ENCODE measurements at places on chromosomes 13 and 19.

- no peak for DNase-seq
Measured at GRCh38 chr13:62525652-62526051, 1110.0 kb upstream of the PCDH20 start.

GRCh38 chr13:31096654-31097302, 64.9 kb downstream of the HSPH1 start:
- DNase-seq: no peak

- no peak for DNase-seq
Measured at GRCh38 chr19:5466814-5467291, 11.6 kb downstream of the ZNRF4 start.

DNA sequence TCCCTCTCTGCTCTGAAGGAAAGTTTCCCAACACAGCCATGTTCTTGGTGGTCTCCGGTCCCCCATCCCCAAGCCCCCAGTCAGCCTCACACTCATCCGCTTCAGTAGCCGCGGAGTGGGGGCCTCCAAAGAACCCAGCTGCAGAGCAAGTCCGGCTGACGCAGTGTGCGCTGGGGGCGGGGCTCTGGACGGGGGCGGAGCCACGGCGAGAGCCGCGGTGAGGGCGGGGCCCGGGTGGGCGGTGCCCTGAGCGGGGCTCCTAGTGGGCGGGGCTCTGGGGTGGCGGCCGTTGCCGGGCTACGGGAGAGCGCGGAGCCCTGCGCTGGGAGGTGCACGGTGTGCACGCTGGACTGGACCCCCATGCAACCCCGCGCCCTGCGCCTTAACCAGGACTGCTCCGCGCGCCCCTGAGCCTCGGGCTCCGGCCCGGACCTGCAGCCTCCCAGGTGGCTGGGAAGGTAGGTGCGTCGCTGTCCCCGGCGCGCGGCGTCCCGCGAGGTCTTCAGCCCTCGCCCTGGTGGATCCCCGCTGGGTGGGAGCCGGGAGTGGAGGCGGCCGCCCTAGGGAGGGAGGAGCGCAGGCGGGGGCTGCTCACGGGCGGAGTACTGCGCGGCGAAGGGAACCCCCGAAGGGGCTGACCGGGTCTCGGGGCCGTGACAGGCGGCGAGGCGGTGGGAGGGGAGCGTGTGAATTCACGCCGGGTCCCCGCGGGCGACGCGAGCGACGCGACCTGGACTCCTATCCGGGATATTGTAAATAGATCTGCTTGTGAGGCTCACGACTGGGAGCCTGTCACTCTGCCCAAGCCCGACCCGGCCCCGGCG, 9.1 kb downstream of the TNFRSF19 start:
- peak; percentile 95 for DNase-seq

DNA sequence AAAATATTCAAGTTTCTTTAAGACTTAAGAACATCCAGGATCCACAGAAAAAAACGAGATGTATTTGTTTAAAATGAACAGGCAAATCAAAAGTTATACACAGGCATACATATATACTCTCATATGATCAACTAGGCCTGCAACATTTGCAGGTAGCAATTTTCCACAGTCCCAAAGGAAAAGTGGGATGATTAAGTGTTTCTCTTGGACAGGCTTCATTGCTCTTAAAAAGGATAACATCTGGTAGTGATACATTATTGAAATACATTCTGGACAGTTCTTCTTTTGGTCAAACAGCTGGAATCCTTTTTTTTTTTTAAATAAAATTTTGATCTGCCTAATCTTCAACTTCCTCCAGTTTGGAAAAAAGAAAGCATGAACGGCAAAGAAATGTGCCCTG, 114.8 kb upstream of the TDRD3 start:
- no peak for DNase-seq

- peak; percentile 20 for DNase-seq
Measured at GRCh38 chr19:7978179-7978825, 27.1 kb downstream of the ELAVL1 start.

GRCh38 chr19:39077323-39077722, 6.8 kb upstream of the ACP7 start:
- no peak for DNase-seq

GRCh38 chr19:31271306-31271911, 77.8 kb downstream of the TSHZ3 start:
- DNase-seq: no peak

DNA sequence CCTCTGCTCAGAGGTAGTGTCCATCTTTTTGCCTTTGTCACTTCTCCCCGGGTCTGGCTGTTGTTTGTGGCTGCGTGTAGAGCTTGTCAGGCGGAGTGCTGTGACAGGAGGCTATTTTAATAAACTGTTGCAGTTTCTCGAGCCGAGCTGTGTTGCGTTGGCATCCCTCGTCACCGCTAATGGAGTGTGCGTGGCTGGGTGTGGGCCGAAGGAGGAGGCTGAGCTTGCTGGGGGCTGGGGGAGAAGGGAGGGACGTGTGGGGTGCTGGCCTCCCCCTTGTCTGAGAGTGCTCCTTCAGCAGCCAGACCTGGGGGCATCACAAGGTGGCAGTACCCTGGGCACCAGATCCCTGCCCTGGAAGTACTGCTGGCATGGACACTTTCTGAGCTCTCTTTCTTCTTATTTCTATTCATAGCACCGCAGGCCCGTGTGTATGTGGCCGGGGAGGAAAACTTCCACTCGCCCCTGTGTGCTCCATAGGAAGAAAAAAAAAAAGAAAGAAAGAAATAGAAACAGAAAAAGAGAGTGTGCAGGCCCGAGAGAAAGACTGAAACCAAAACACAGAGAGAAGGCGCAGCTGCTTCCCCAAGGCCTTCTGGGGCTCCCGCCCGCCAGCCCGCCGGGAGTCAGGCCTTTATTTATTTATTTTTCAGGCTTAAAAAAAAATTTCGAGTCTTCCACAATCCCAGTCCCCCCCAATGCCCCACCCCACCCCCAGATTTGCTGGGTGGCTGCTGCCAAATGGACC, 27.0 kb downstream of the NFIX start:
- DNase-seq: peak; percentile 84

- no peak for DNase-seq
Measured at GRCh38 chr19:2249880-2250765, 1.0 kb downstream of the AMH start.

- DNase-seq: no peak
Measured at GRCh38 chr13:84470528-84470927, 588.3 kb upstream of the SLITRK1 start.

- no peak for DNase-seq
Measured at GRCh38 chr13:37479916-37480315, 118.7 kb downstream of the POSTN start.

- no peak for DNase-seq
Measured at GRCh38 chr13:48661107-48661506, 7.4 kb downstream of the CYSLTR2 start.

DNA sequence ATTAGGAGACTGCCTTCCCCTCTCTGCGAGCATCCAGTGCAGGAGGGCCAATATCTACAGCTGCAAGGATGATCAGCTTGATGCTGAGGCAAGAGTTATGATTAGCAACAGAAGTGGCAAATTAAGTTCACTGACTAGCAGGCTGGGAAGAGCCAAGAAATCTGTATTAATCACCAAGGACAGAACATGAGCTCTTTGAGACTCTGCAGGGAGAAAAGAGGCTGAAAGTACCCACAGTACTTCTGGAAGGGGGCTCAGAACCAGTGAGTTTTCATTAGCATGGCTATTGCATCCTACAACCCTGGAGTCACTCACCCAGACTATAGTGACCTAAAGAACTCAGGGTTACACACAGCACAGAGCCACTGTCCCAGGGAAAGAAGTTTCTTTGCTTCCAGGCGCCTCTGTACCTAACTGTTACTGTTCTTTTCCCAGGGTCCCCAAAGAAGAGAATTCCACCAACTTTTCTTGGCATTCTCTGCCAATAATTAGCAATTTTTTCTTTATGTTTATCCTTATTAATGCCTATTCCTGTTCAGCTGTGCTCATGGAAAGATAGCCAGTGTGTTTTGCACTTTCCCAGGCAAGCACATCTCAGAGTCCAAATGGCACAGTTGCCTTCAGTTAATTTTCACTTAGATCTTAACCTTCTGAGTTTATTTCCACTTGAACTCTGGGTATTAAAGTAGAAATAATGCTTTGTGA, 25.8 kb upstream of the MEDAG start:
- peak; percentile 87 for DNase-seq

DNA sequence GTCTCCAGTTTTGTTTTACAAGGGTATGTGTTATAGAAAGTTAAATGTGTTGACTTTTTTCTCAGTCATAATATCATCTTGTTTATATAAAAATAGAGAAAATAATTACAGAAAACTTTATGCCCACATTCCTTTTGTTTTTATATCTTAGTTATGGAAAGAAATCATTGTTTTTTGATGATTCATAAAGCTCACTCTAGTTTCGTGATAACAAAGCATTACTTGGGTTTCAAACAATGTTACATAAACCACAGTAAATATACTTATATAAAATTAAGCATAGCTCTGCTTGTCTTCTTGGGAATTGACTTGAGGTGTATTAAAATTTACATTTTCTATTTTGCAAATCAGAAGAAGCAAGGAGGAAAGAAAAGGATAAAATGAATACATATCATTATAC, 111.8 kb downstream of the SGCG start:
- DNase-seq: peak; percentile 40

DNA sequence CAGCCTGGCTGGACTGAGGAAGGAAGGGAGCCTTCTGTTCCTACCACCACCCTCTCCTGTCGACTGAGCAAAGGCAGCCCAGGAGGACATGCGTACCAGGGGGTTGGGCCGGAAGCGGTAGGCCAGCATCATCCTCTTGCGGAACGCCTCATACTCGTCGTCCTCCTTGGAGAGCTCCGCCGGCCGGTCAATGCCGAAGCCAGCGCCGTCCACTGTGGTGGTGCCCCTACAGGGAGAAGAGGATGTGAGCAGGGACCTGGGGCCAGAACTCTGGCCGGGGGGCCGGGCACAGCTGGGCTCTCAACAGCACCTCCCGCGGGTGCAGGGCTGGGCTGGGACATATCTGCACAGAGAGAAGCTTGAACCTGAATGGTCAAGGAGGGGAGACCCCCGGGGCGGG, 3.8 kb upstream of the TM6SF2 start:
- DNase-seq: no peak

DNA sequence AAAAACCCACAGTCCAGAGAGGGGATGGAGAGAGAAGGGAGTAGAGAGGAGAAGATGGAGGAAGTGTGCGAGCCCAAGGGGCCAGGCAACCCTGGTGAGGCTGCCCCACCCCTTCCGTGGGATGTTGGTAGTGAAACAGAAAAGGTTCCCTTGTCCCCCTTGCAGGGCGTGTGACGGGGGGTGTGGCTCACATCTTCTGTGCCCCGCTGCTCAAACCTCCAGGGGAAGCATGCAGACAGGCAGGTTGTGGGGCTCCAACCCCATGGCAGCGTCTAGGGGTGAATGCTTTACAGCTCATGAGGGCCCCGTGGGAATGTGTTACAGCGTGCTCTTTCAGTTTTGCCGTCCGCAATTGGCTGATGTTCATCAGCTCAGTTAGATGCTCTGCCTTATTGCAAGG, 14.7 kb upstream of the EVI5L start:
- DNase-seq: no peak

- DNase-seq: no peak
Measured at GRCh38 chr13:36369268-36370107, 23.3 kb upstream of the SPART start.

DNA sequence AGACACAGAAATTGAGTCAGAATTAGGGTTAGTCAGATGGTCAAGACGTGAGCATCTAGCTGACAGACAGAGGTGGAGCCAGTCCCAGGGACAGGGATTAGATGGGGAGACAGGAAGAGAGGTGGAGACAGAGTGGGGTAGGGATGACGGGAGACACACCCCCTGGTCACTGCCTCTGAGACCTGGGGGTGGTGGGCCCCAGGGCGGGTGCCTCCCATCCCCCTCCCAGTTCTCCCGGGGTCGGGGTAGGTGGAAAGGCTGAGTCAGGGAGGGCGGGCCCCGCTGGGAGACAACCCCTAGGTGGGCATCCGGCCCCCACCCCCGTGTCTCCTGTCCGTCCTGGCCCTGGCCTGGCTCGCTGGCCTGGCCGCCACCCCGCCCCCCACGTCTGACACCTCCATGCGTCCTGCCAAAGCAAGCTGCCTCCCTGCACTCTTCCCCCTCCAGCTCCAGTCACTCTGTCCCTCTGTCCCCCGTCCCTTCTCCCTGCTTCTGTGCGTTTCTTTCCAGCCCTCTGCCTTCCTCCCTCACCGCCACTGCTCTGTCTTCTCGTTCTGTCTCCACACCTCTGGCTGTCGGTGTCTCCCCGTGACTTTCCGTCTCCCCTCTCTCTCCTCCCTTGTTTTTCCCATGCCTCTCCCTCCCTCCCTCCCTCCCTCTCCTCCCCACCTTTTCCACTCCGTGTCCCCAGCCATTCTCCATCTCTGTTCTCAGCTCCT, 15.1 kb downstream of the CCDC97 start:
- DNase-seq: peak; percentile 92

DNA sequence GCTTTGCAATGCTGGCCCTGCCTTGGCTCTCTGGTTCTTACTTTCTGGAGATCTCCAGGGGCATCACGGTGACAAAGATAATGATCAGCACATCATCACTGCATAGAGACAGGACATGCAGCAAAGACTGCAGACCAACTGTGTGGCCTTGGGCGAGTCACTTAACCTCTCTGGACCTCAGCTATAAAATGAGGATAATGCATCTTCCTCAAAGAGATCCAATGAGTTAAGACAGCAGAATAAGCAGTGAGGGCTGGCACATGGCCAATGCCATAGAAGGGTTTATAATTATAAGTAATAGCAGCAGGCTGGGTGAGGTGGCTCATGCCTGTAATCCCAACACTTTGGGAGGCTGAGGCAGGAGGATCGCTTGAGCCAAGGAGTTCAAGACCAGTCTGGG, 2.4 kb downstream of the MAG start:
- peak; percentile 29 for DNase-seq

- peak; percentile 69 for DNase-seq
Measured at GRCh38 chr13:114035583-114036531, 62.0 kb upstream of the C13orf46 start.

DNA sequence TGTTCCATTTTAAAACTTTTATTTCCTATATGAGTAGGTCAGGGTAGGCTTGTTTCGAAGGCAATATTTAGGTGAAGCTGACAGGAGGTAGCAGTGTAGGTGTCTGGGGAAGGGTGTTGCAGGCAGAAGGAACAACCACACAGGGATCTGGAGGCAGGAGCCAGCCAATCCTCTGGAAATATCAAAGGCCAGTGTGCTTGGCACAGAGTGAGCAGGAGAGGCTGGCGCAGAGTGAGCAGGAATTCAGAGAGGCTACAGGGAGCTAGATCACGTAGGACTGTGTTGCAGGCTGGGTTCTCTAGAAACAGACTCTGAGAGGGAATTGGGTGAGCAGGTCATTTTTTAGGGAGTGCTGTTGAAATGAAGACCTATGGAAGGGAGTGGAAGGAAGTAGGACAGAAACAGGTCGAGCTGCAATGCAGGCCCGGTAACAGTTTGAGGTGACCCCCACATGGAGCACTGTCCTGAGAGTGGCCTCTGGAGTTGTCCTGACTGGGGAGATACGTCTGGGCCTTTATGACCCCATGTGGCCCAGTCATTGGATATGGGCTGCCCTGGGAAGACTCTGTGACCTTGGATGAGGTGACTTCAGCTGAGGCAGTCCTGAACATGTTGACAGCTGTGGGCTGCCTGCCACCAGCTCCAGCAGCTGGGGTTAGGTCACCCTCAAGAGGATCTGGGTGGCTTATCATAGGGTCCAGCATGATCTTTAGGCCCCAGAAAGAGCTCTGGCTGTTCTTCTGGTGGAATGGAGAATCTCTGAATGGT, 51.7 kb downstream of the ERCC5 start:
- DNase-seq: no peak

- no peak for DNase-seq
Measured at GRCh38 chr13:107427536-107427935, 787.8 kb downstream of the LIG4 start.

- DNase-seq: peak; percentile 44
Measured at GRCh38 chr19:35555301-35556005, 8.0 kb downstream of the ATP4A start.
